Stimulated activated CD4-positive, alpha-beta T cell treated with anti-CD3 and anti-CD28 coated beads, Interleukin-15, amount 100 ng/mL, for 1 hour (primary cell): ENCODE measurements at places on chromosomes 4 and X.
A peak's percentile ranks its signal among the peaks of the same experiment; 100 is the strongest.

DNA sequence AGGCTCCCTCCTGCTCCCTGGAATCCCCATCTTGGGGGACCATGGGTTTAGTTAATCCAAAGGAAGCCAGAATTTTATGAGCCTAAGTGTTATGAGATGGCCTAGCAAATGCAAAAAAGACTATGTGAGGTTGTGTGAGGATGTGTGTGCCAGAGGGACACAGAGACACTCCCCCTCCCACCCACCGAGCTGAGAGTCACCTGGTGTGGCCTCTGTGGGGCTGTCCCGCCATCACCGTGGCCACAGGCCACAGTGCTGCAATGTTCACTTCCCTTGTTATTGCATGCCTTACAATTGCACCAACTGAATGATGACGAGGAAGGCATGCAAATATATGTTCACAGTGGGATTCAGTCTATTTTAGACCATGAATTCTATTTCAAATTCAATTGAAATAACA lies 601 bp upstream of the FGFBP2 start:
- no peak for DNase-seq

DNA sequence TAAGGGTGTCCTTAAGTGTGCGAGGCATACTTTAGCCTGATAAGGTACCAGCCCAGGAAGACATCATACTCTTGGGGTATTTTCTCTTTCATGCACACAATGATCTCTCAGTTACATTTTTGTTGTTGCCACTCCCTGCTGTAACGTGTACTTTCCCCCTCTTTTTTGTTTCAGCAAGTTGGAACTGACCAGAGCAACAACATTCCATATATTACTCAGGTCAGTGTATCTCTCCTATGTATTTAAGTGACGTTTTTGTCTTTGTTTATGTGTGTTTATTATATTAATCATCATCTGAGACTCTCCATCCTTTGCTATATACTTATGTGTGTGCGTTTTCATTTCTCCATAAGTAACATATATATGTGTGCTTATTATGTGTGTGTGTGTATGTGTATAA lies 71.3 kb upstream of the VBP1 start:
- no peak for DNase-seq

DNA sequence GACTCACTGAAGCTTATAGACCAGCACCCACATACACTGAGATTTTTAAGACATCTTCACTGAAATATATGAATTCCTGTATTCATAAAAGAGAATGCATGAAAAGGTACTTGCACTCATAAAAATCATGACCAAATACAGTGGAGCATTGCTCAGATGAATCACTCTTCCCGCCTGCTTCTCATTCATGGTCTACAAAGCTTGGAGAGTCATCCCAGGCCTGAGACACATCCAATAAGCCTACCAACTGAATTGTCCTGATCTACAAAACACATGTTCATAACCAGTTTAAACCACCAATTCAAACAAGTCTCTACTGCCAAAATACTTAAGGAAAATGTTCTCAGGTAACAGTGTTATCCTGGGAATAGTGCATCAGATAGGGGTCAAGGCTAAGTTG lies 38.1 kb downstream of the PROM1 start:
- DNase-seq = no peak

GRCh38 chr4:144712775-144713174 lies 66.8 kb downstream of the HHIP start:
- DNase-seq = no peak

GRCh38 chr4:32748498-32748897 lies 2028.3 kb downstream of the PCDH7 start:
- DNase-seq = no peak

DNA sequence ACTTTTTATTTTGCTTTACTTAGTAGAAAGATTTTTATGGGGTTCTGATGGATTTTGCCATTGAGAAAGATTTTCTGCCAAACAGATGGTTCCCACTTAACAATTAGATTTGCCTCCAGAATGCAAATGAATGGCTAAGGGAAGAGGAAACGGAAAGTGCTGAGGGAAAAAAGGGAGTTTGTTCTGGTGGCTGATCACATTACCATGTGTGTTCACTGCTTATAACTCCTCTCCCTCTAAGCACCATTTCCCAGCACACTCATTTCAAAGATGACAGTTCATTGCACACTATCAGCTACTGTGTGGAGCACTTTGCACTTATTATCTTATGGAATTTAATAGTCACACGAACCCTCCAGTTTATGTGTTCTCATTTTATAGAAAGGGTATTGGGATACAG lies 68.0 kb upstream of the GRID2 start:
- DNase-seq = no peak

- no peak for DNase-seq
Observed at GRCh38 chrX:10529344-10529743, 91.0 kb downstream of the MID1 start.

GRCh38 chrX:24229400-24229879 lies 79.9 kb downstream of the ZFX start:
- no peak for DNase-seq

GRCh38 chrX:30373951-30374350 lies 64.8 kb upstream of the NR0B1 start:
- no peak for DNase-seq

DNA sequence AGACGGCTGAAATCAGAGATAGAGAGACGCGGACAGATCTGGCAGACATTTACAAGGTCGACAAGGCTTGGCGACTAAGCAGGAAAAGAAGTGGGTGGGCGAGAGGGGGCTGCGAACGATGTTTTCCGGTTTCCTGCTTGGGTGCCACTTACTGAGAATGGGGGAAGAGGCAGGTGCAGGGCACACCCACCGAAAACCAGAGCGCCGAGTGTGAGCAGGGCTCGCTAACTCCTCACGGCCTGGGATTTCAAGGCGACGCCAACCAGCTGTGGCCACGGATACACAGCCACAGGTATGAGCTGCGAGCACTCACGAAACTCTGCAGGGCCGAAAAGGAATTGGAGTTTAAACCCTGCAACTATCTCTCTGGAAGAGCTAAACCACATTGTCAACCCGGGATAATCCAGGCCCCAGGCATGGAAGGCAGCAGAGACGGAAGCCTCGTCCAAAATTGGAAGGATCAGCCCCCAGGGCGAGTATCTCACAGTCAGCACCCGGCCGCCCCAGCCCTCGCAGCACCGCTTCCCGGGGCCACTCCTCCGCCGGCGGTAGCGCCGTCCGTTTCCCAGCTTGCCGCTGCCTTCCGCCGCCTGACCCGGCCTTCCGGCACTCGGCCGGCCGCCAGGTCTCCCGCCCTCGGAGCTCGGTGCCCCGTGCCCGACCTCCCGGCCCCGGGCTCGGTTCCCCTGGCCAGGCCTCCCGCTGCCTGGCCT lies 778 bp downstream of the CASP3 start:
- peak; percentile 4 for DNase-seq

DNA sequence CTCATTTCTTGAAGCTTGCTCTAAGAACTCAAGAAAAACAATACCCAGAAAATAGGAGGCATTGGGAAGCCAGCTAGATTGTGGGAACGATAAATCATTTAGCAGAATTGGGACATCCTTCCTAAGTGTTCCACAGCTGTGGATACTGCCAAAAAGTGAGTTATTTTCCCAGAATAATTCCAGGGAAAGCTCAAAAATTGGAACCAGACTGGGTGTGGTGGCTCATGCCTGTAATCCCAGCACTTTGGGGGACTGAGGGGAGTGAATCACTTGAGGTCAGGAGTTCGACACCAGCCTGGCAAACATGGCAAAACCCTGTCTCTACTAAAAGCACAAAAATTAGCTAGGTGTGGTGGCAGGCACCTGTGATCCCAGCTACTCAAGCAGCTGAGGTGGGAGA lies 68.2 kb upstream of the GK2 start:
- no peak for DNase-seq

DNA sequence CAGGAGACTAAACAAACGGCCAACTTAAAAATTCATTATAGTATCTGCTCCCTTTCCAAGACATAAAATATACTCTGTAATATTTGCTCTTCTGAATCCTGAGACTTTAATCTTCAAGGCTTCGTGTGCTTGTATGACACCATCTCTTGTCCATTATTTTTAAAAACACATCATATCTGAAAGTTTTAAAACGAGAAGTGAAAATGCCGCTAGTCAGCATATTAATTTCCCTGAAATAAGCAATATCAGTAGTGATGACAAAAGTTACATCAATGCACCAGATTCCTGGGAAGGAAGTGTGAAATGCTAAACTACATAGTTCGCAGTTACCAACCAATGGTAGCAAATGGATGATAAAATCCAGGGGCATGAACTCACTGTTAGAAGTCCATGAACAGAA lies 66.8 kb upstream of the EXOC1L start:
- DNase-seq = no peak

DNA sequence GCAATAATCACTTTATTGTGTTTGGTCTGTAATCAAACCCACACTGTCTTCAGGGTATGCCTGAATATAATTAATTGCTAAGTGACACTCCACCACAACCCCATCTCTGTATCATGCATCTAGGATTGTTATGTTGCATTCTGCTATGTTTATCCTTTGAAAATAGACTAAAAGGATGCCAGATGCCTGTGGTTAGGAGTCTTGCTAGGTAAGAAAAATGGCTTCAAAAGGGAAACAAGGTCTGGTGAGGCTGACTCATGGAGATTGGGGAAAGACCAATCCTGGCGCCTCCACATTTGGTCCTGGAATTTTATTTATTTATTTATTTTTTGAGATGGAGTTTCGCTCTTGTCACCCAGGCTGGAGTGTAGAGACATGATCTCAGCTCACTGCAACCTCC lies 360.5 kb upstream of the SLC7A11 start:
- DNase-seq = no peak

- no peak for DNase-seq
Observed at GRCh38 chr4:40990899-40991265, 223.5 kb downstream of the APBB2 start.

DNA sequence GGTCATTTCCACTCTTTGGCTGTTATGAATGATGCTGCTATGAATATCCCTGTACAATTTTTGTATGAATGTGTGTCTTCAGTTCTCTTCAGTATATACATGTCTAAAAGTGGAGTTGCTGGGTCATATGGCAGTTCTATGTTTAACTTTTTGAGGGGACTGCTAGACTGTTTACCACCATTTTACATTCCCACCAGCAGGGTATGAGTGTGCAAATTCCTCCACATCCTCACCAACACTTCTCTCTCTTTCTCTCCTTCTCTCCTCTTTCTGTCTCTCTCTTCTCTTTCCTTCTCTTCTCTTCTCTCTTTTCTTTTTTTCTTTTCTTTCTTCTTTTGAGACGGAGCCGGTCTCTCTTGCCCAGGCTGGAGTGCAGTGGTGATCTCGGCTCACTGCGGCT lies 7.8 kb downstream of the WWC2 start:
- no peak for DNase-seq

- no peak for DNase-seq
Observed at GRCh38 chrX:33416273-33416805, 205.0 kb upstream of the DMD start.

- no peak for DNase-seq
Observed at GRCh38 chrX:39815631-39816030, 282.1 kb downstream of the BCOR start.

GRCh38 chrX:150546711-150547153 lies 21.7 kb upstream of the MTM1 start:
- DNase-seq = no peak

GRCh38 chr4:2040391-2041238 lies 18.5 kb upstream of the NAT8L start:
- DNase-seq = no peak

- DNase-seq = no peak
Observed at GRCh38 chr4:111128327-111128726, 505.4 kb upstream of the PITX2 start.

GRCh38 chr4:1952719-1953118 lies 56.1 kb downstream of the NELFA start:
- DNase-seq = no peak

- no peak for DNase-seq
Observed at GRCh38 chrX:13473442-13474163, 95.8 kb upstream of the EGFL6 start.

- no peak for DNase-seq
Observed at GRCh38 chr4:155607481-155607880, 59.2 kb upstream of the GUCY1A1 start.

DNA sequence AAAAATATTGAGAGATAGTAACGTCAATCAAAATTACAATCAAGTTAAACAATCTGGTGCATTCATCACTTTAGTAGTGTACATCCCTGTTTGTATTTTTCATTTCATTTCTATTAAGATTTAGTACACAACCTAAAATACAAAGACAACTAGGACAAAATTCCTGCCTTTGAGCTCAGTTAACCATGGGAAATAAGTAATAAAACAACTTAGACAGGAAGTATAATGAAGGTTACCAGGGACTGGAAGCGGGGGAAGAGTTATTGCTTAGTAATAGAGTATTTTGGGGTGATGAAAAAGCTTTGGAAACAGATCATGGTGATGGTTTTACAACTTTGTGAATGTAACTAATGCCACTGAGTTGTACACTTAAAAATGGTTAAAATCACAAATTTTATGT lies 25.6 kb upstream of the ATXN3L start:
- no peak for DNase-seq

- DNase-seq = no peak
Observed at GRCh38 chr4:99645036-99645435, 12.6 kb downstream of the C4orf54 start.

GRCh38 chr4:6198768-6199421 lies 1.5 kb downstream of the JAKMIP1 start:
- DNase-seq = no peak

DNA sequence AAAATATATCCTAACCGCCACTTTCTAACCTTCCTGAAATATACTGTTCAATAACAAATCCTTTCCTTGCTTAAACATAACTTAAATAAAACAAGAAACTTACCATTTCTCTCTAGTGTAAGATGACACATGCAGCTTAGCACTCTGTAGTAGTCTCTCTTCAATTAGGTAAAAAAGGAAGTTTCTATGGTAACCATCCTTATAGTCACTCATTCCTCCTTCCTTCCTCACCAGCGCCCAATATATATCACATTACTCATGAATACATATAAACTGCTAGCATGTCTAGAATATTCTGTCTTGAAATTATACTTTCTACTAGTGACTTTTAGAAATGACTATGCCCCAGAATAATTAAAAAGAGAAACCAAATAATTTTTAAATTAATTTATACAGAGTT lies 112.2 kb downstream of the SNCA start:
- no peak for DNase-seq

GRCh38 chrX:150990910-150991309 lies 7.8 kb downstream of the HMGB3 start:
- no peak for DNase-seq

DNA sequence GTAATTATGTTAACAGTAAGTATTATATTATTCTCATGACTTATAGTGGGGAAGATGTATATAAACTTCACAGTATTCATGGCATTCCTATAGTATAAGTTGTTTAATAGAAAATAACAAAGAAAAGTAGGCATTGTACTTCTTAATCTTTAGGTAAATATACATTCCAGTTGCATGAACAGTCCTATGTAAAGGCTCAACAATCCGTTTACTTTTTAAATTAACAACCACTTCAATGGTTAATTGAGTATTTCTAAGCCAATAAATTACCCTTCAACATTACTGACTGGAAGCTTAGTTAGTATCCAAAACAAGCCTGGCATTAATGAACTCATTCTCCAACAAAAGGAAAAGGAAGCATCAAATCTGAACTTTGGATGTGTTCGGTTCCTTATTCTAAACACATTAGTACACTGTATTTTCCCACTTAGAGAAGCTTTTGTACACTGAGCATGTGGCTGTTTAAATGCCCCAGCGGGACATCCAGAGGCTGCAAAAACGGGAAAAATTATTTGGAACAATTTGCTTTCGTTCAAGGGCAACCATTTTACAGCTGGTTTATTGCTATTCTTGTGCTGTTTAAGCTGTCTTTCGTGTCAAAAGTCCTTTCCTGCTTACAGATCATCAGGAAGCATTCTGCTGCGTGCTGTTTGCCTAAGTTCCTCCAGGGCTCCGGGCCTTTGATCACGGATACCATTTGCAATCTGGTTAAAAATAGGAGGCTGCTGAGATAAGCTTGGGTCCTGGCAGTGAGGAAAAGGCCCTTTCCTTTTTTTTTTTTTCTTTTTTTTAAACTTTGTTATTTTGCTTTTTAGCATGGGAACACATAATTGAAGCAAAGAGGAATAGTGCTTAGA lies 460.3 kb downstream of the SPRY1 start:
- DNase-seq = no peak
